Ureter (tissue), 1 donor: ENCODE measurements at places on chromosomes 4 and X. TPM values are rescaled to one million over a fixed set of nuclear protein-coding genes. Genes with fewer than 3 reads are reported as not detected.

Gene PJA1
- 24.9 TPM for total RNA-seq

Gene TRPC5OS
- not detected for total RNA-seq

DNA sequence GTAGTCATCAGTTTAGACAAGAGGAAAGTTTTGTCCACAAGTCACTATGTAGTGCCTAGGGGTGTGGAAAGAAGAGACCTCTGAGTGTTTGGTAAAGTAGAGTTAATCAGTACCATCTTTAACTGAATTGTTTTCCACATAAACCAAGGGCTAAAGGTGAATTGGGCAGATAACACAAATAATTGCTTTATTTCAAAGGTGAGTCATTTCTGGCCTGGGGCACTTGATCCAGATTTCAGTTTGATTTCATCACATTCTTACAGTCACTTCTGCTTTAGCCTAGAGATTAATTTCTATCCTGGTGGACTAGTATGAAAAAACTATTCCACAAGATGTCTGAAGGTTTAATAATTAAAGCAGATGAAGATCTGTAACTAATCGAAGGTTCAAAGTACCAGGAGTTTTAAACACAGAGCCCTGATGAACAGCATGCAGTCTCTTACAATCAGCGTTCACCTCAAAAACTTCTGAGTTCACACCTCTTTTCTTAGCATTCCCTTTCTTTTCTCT, 74.5 kb upstream of the BOD1L1 start:
- no peak for DNase-seq

Gene TMEM35A
- 11.5 TPM for total RNA-seq

Gene ADH1A
- not detected for total RNA-seq

GRCh38 chr4:51943221-51943620, 76.9 kb downstream of the LRRC66 start:
- no peak for DNase-seq

Gene CLIC2
- total RNA-seq: 16.7 TPM

DNA sequence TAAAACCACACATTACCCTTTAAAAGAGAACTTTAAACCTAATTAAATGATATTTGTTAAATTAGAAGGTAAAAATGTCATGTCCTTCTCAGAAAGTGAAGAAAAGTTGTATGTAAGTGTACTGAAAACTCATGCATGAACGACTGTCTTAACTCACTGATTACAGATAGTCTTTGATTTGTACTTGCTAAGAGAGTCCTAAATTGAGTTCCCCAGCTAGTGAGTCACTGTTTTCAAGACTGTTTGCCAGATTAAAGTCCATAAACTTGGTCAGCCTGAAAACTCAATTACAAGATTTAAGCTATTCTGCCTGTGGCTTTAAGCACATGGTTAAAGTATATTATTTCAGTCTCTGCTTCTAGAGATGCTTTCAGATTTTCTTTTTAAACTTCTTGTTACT, 124.9 kb upstream of the ZCCHC13 start:
- no peak for DNase-seq

DNA sequence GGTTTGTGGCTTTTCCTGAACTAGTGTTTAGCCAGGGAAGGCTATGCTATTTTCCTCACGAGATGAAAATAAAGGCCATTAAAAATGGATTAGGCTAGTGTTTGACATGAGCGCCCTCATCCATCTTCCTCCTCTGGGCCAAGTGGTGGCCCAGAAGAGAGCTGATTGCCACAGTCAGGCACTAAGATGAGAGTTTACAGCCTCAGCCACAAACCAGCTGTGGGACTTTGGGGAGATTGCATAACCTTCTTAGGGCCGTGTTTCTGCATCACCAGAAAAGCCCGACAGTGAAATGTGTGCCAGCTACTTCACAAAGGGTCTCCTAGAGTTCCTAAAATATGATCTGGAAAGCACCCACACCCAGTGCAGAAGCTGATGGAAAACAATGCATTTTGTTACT, 42.3 kb upstream of the LNX1 start:
- DNase-seq: no peak

DNA sequence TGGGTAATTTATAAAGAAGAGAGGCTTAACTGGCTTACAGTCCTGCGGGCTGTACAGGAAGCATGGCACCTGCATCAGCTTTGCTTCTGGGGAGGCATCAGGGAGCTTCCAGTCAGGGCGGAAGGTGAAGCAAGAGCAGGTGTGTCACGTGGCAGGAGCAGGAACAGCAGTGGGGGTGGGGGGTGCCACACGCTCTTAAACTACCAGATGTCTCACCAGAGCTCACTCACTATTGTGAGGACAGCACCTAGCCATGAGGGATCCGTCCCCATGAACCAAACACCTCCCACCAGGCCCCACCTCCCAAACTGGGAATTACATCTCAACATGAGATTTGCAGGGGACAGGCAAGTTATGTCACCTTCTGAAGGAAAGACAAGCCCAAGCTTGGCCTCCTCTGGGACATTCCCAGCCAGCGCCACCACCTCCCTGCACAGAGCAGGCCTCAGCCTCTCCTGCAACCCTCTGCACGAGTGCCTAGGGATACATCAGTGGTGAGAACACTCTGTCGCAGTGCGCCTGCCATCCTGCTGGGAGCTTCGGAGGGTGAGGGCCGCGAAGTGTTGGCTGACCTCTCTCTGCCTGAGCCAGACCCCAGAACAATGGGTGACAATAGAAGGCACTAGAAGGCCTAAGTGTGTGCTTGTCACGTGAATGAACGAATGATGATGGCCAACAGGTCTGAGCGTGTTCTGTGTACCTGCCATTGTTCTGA, 244.3 kb downstream of the EVC2 start:
- DNase-seq: peak; percentile 27

DNA sequence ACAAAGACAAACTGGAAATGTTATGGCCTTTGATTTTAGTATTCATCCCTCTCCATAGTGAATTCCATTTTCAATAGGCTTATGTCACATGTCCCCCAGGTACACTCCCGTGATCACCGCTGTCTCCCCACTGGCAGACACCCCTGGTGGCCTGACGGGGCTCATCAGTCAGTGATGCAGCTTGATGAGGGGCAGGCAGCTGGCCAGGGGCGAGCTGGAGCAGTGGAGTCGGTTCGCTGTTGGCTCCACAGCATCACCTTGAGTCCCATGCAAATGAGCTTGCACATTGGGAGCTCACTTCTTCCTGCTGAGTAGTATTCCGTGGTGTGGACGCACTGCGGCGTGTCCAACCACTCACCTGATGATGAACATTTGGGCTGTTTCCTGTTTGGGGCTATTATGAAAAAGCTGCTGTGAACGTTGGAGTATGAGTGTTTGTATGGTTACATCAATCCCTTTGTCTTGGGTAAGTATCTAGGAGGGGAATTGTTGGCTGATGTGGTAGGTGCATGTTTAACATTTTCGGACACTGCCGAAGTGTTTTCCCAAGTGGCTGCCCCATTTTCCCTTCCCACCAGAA, 5.2 kb downstream of the TREX2 start:
- DNase-seq: no peak

DNA sequence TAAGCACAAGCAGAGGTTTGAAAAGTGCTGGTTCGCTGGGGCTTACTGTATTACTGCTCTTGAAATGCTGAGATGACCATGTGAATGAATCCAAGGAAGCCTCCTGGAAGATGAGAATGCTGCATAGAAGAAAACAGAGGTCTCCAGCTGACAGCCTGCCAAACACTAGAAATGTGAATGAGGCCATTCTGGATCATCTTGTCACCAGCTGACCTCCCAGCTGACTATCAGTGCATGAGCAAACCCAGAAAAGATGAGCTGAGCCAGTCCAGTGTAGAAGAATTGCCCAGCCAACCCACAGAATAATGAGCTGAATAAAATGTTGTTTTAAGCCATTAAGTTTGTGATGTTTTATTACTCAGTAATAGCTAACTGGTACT, 49.1 kb upstream of the DYNLT3 start:
- no peak for DNase-seq

Gene PNMA5
- total RNA-seq: not detected

Gene CT45A3
- not detected for total RNA-seq

Gene CD99L2
- 30.5 TPM for total RNA-seq

DNA sequence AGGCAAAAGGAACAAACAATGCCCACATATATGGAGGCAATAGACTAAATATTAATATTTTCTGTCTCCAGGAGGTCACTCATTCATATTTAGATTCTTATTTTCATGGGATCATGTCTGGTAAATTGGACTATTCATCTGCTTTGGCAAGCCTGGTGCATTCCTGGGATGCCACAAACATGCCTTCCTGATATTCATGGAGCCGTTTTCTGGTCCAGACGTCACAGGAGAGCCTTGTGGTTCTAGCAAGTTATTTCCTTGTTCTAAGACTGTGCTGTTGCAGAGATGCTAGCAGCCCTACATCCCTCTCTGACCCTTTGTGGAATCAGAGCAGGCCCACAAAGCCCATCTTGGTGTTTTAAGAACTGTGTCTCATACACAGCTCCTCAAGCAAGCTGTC, 16.1 kb upstream of the EXOSC9 start:
- DNase-seq: no peak

Gene TMEM31
- not detected for total RNA-seq

DNA sequence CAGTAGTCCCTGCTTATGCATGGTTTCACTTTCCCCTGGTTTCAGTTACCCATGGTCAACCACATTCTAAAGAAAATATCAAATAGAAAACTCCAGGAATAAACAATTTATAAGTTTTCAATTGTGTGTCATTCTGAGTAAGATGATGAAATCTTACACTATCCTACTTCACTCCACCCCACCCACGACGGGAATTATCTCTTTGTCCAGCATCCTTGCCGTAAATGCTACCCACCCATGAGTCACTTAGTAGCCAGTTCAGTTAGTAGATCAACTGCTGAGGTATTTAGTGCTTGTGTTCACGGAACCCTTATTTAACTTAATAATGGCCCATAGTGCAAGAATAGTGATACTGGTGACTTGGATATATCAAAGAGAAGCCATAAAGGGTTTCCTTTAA, 91.4 kb downstream of the KLHL13 start:
- DNase-seq: no peak
